ENCODE measurements at places on chromosomes 5 and 9.
A peak's percentile ranks its signal among the peaks of the same experiment; 100 is the strongest.

DNA sequence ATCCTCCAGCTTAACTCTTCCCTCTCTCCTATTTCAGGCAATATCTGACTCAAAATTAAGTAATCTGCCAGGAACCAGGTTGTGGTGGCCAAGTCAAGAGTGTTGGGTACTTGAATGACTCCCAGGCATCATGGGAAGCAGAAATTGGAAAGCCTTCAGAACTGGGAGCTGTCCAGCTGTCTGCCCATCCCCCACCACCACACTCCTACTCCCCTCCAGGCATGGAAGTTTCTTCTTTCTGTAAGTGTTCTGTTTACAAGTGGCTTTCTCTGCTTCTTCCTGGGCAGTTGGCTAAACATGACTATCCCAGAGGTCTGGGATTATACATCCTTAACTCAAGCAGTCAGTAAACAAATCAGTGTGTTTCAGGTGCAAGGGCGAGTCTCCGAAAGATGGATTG is 14.6 kb upstream of the PBX3 start:
- DNase-seq, result no peak

DNA sequence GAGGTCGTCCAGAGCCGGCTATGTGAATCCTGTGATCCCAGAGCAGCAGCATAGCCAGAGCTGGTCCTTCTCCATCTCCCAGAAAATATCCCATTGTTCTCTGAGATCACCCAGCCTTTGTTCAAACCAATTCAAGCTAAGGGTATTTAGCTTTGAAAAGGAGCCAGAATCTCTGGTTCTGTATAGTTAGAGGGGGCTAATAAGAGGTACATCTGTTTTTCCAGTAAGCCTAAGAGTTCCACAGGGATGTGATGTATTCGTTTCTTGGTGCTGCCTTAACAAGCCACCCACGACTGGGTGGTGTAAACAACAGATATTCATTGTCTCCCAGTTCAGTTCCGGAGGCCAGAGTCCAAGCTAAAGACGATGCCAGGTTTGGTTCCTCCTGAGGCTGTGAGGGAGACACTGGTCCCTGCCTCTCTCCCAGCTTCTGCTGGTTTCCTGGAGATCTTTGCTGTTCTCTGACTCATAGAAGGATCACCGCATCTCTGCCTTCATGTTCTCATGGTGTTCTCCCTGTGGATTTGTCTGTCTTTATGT is 344.8 kb downstream of the MTRR start:
- no peak for DNase-seq

DNA sequence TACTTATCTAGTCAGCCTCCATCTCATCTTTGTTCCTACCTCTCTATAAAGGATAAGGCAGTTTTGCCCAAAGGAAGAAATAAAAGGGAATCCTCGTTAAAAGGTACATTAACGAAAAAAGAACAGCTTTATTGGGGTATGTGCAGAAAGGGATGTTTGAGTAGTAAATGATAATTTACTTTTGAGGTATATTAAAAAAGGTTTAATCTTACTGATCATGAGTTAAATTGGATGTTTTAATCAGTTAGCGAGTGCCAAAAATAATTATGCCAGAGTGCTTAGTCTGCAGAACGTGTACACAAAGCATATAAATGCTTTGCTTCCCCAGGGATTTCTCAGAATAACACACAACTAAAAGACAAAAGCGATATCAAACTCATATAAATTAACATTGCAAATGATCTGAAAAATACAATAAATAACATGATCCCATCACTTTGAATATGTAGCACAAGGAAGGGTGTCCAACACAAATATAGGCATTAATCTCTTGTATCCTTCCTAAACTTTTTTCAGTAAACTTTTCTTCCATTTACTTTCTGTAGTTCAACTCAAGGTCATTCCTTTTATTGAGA is 865.0 kb downstream of the NR2F1-AS1 start:
- DNase-seq, result no peak

DNA sequence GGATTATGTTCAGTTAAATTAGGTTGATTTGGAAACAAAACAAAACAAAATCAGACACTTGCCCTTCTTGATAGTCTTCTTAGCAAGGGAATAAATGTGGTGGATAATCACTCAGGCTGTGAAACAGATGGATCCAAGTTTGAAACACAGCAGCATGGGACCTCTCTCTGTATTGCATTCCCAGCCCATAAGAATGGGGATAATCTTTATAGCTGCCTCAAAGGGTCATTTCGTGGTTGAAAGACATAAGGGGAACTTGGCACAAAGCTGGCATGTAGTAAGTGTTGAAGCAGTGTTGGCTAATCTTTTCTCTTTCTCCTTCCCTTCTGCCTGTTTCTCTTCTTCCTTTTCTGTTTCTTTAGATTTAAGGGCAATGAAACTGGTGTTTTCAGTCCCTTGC is 333.9 kb upstream of the TLE4 start:
- DNase-seq, result no peak

DNA sequence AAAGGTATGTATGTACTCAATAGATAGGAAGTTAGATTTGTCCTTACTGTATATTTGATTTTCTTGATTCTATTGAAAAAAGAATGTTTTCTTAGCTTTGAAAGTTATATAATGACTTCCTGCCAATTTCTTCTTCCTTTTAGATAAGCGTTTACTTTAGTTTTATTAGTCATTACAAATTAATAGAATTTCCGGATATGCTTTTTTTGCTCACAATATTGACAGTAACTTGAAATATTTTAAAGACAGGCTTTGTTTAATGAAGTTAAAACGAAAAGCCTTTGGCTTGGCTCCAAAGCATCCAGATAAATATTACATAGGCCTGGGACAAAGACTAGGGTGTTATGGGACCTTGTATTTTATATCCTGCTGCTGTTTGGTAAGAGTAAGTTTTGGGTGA is 49.5 kb downstream of the CWC27 start:
- DNase-seq, result no peak

DNA sequence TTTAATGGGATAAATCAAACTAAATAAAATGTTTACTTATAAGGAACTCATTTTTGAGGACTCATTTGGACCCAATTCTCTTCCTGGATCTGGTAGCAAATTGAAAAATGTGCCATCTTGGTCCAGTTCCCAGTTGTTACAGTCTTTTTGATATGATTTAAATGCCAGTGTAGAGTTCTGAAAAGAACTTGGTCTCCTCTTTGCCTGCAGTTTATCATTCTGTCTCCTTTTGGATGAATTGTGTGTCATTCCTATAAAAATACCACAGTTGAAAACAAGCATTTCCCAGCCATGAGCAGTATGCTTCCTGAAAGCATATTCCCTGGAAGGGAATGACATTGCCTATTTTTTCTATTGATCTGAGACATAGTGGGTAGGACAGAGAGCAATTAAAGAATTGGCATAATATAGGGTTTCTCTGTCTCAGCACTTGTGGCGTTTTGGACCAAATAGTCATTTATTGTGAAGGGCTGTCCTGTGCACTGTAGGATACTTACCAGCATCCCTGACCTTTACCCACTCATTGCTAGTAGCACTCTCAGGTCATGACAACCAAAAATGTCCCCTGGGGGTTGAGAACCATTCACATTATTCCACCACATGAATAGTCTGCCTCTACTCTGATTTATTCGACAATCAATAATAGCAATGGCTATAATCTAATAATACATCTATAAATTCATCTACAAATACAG is 181.8 kb downstream of the NXNL2 start:
- no peak for DNase-seq

GRCh38 chr5:168153876-168154270 is 137.6 kb upstream of the WWC1 start:
- DNase-seq, result no peak

GRCh38 chr9:93254806-93255493 is 71.0 kb downstream of the WNK2 start:
- no peak for DNase-seq

GRCh38 chr5:90383903-90384302 is 25.7 kb downstream of the CETN3 start:
- DNase-seq, result no peak

GRCh38 chr5:132184588-132184987 is 43.1 kb downstream of the P4HA2 start:
- DNase-seq, result no peak

DNA sequence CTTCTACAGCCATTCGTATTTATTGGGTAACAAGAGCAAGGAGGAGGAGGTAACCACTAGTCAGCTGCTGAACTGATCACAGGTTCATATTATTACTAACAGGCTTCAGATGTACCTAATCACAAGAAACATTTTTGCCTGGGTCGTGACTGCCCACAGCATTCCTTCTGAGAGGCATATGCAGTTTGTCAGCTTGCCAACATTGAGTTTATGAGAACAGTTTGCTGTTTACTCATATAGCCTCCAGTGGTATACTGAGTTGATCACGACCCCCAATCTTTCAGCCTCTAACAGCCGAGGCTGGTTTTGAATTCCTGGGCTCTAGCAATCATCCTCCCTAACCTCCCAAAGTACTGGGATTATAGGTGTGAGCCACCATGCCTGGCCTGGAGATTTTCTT is 693.6 kb downstream of the TLE1 start:
- no peak for DNase-seq

DNA sequence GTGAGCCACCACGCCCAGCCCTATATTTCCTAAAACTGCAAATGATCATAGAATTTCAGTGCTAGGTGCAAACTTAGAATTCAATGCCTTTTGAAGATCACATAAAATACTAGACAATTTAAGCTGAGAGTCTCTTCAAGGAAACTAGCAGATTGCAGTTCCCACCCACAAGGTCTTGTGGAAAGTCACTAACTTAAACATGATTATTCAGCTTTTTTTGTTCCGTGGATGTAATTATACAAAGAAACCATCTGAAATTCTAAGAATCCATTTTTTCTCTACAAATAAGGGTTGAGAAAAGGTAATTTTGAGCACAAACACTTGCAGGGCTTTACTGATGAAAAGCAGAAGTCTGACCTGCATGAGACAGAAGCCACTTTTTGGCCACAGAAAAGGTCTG is 4.5 kb upstream of the LHFPL2 start:
- no peak for DNase-seq

- no peak for DNase-seq
These were observed 101.0 kb downstream of the USP20 start for GRCh38 chr9:129936222-129936621.

GRCh38 chr9:110578575-110579033 is 937 bp downstream of the SVEP1 start:
- DNase-seq, result no peak

DNA sequence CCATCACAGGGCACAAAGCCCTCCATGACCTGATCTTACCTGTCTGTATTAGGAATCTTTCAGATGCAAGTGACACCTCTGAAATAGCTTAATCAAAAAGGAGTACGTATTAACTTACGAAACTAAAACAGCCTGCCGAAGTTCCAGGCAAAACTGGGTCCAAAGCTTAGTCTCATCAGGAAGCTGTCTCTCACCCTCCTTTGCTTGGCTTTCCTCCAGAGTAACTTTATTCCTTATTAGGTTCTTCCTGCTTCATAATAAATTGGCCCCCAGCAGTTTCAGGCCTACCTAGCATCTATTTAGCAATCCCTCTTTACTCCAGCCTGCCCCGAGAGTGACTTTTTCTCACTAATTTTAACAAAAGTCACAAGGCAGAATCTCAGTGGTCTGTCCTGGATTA is 58.4 kb upstream of the STK32A start:
- no peak for DNase-seq

- DNase-seq, result no peak
These were observed 872.7 kb downstream of the EFNA5 start for GRCh38 chr5:106797996-106798395.

DNA sequence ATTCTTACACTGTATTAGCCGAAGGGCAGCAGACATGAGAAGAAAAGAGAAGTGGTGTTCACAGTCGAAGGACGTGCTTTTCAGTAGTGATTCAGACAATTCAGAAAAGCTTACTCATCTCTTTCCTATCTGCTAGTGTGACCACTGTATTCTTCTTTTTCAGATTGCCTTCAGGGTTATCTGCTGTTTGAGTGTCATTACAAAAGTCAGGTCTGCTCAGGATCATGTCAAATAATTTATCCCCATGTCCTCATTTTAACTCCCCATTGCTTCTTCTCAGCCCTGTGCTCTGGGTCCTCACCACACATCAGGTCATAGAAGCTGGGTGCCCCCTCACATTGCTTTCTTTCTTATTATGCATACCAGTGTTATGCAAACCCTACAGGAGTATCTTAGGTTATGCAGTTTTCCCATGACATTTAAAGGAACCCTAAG is 394.0 kb downstream of the CETN3 start:
- DNase-seq, result no peak

- DNase-seq, result no peak
These were observed 341.2 kb upstream of the CTNND2 start for GRCh38 chr5:12245429-12245828.

GRCh38 chr5:174532455-174533453 is 191.6 kb upstream of the MSX2 start:
- DNase-seq, result no peak

GRCh38 chr5:134103397-134103796 is 11.1 kb upstream of the TCF7 start:
- peak; percentile 70 for DNase-seq

GRCh38 chr5:65623482-65623881 is 651 bp downstream of the TRIM23 start:
- peak; percentile 4 for DNase-seq

- DNase-seq, result no peak
These were observed 715 bp downstream of the FGF10 start for GRCh38 chr5:44388321-44389089.

- DNase-seq, result no peak
These were observed 448.0 kb downstream of the KDM4C start for GRCh38 chr9:7205806-7206205.

DNA sequence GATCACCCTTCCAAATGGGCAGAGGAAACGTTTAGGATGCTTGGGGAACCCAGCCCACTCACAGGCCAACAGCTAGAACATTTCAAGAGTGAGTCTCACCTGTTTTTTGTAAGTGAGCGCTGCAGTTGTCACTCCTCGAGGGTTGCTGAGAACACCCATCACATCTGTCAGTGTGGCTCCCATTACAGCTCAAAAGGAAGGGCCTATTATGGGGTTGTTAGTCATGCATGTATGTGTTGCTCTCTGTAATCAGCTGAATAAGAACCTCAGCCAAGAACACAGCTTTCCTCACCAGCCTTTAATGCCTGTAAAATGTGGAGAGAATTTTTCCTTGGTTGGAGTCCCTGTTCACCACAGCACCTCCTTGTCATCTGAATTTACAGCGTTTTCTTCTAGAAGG is 196.3 kb upstream of the KLF4 start:
- DNase-seq, result no peak

DNA sequence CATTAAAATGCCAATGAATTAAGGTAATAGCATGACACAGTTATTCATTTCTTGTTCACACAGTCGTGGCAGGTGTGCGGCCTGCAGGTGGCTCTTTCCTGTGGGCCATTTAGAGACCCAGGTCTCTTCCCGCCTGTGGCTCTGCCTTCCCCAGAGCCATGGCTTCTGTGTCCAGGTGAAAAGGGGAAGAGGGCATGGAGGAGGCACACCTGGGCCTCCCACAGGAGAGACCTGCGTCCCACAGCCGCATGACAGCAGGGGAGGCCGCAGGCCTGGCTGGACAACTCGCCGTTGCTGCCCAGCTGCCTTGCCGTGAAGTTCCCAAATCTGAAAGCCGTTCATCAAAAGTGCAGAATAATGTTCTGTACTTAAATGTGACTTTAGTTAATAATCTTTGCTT is 14.4 kb upstream of the PLEKHG4B start:
- no peak for DNase-seq

- no peak for DNase-seq
These were observed 256.5 kb downstream of the SEC61B start for GRCh38 chr9:99478469-99479027.

Data from CD4-positive, alpha-beta T cell (primary cell).